ENCODE measurements at places on chromosomes 6 and 20.

DNA sequence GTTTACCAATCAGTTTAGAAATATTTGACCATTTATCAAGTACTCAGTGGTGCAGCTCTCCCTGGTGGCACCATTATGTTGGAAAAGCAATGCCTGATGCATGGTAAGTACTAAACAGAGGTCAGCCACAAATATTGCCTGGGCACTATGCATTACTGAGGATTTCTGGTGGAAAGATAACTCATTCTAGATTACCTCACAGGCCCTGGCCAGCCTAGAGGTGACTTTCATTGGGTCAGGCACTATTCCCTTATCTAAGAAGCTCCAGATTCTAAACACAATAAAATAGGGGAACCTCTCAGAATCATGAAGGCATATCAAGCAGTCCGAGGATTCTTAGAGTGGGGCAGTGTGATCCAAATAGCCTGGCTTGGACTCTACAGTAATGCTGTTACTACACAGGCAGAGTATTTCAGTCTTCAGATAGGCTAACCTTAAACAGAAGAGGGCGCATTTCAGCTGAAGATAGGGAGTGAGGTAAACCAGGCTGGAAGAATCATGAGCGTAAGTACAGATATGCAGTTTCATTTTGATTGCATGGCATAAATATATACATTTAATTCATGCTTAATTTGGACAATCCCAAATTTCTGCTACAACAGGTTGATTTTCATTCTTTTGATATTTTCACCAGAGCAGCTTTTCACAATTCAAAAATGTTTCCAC, 12.1 kb downstream of the LGSN start:
- DNase-seq = no peak

DNA sequence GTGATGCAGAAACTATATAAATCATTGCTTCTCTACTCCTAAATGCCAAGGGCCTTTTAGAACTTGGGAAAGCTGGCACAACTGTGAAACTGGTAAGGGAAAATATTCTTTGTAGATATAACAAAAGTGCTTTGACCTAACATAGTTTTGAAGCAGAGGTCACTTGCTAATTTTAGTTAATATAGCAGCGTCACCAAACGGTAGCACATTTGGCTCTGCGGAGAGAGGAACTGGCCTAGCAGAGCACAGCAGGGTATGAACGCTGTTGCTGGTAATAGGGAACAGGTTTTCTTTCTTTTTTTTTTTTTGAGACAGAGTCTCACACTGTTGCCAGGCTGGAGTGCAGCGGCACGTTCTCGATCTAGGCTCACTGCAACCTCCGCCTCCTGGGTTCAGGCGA, 67.4 kb downstream of the ECT2L start:
- DNase-seq = no peak

DNA sequence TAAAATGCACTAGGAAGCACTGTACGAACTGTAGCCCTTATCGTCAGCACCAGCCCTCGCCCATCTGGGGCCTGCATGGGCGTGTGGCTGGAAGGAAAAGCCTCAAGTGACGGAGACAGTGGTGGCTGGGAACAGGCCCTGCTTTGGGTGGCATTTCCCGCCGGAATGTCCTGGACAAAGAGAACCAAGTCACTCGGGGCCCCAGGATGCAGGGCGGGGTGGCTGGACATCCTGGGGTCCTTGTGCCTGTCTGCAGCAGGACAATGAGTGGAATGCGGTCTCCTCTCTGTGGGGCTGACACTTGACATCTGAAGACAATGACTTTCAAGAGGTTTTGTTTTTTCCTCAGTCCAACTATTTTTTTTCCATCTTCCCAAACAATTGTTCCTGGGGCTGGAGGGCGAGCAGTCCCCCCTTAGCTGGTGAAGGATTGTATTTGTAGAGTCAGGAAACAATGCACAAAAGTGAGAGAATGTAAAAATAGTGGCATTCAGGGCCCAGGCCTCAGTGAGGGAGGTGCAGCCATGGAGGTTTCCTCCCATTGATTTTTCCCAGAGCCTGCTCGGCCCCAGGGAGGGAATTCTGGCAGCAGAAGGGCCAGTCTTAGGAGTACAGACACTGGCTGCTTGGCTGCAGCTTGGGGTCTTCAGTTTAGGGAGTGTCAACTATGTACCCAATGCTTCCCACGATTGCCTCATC, 64.4 kb downstream of the PREX1 start:
- DNase-seq = no peak

DNA sequence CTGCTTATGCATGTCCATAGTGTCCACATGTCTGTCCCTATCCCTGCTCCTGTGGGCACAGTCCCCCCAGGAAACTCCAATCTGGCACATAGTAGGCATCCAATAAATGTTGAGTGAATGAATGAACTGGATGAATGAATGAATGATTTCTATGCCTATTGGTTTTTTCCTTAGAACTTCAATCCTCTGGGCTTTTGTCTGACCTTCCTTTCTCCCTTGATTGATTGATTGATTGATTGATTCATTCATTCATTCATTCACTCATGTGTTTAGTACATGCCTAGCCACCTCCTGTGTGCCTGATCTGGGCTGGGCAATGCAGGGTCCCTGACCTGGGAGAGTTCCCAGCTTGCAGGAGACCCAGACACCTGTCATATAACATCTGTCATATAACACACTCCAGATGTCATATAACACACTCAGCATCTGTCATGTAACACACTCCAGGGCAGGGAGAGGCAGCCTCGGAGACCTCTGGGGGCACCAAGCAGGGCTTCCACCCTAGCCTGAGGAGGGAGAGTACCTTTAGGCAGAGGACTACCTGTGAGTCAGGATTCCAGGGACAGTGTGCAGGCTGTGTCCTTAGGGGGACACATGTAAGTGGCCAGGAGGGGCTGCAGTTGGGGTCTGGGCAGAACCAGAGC, 17.9 kb downstream of the VSTM2L start:
- DNase-seq = no peak

- no peak for DNase-seq
These were observed 474.3 kb downstream of the RFPL4B start for GRCh38 chr6:112821476-112821875.

DNA sequence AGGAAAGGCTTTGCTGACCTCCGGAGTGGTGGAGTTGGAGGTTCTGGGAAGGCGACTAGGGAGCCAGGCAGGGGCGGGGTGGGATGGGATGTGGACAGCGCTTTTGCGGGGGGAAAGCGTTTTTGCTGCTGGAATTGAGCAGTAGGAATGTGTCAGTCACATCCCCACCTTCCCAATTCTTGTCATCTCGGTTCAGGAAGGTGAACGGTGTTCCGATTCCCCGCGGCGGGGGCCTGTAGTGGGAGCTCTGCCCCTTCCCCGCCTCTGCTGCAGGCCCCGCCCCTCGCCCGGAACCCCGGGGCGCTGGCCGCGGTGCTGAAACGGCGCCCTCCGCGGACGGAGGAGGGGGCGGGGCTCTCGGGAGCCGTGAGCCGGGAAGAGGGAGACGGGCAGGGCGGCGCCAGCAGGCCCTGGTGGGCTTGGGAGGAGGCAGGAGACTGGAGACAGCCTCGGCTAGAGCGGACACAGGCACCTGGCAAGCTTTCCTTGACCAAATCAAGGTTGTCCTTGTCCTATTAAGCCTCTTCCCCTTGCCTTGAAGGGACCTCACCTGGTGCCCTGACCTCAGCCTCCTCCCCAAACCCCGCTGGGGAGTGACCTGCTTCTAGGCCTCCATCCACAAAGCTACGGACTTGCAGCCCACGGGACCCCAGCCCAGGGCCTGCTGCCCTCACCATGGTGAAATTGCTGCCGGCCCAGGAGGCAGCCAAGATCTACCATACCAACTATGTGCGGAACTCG, at the start of gene LHFPL5:
LHFPL5 (plus strand) TSS at position 357 of the 741 bp plus-strand sequence; CDS start at position 676, 319 bp downstream.
- DNase-seq = peak; percentile 65

DNA sequence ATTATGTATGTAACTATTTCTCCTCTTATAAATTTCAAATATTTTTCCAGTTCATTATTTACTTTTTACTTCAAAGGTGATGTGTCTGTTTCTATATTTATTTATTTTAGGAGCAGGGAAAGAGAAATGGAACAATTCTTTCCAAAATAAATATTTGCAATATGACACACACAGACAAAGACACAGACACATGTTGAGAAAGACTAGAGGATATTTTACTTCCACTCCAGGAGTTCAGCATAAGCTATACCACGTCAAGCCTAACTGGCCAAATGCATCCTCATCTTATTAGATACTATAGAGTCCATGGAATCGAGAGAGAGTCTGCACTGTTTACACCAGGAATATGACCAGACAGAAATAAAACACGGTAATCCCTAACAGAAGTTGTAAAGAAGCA, 13.3 kb downstream of the RALGAPA2 start:
- no peak for DNase-seq

GRCh38 chr6:169046483-169047192, 207.0 kb downstream of the THBS2 start:
- no peak for DNase-seq

DNA sequence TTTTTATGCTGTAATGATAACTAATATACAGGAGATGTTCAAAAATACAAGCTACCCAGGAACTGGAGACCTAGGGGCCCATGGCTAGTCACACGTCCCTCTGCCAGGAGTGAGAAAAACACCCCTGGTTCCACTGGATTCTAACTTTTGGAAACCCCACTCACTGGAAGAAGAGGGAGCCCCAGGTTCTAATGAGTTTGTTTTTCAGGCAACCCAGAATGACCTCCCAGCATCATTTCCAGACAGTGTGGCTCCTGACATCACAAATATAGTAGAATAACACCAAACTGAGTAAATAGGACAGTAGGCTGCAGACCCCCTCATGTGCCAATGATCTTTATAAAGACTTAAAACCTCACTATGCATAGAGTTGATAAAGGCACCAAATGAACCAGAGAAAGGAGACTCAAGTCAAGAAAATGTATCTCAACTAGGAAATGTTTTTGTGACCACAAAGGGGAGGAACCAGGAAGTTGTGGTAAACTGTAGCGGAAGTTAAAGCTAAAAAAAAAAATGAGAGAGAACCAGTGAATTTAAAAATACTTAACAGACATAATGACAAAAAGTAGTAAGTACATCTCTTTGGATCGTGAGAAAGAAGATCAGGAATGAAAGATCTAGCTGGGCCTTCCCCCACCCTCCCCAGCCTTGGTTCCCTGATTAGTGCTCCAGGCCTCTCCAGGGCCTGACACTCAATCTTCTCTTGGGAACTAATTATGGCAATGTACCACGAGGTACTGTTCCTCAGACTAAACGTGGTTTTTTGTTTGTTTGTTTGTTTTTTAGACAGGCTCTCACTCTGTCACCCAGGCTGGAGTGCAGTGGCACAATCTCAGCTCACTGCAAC, 19.8 kb downstream of the HLA-E start:
- DNase-seq = no peak

GRCh38 chr6:22513667-22514066, 55.7 kb upstream of the HDGFL1 start:
- DNase-seq = peak; percentile 21

DNA sequence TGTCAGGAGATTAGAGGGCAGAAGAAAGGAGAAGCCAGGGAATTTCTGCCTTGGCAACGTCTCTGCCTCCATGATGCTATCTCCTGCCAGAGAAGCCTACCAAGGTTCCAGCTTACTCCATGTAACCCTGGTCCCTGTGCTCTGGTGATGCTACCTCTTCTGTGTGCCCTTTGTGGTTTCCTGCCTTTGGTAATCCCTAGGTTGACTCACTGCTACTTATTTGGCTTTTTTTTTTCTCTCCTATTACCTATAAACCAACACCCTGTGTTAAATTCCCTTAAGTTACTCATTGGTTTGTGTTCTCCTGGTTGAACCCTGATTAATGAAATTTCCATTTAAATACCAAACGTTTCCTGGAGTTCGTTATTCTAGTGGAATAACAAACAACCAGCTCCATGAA, 527.8 kb upstream of the FLRT3 start:
- DNase-seq = no peak

GRCh38 chr6:115071962-115072361, 729.1 kb upstream of the HS3ST5 start:
- no peak for DNase-seq

DNA sequence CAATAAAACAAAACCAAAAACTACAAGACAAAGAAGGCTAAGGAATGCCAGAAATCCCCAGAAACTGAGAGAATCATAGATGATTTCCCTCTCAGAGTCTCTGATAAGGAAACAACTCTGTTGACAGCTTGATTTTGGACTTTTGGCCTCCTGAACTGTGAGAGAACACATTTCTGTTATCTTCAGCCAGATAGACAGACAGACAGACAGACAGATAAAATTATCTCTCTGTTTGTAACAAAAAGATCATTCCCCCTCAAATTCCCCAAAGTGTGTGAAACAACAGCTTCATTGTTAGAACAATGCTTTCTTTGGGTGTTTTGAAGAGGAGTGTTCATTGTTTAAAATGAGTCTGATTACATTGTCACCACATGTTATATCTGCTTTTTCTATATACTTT, 148.2 kb downstream of the BCKDHB start:
- DNase-seq = no peak

DNA sequence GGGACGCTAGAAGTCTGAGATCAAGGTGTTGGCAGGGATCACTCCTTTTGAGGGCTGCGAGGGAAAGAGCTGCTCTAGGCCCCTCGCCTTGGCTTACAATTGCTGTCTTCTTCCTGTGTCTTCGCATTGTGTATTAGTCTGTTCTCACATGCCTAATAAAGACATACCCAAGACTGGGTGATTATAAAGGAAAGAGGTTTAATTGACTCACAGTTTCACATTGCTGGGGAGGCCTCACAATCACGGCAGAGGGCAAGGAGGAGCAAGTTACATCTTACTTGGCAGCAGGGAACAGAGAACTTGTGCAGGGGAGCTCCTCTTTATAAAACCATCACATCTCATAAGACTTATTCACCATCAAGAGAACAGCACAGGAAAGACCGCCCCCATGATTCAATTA, 102.5 kb upstream of the ASF1A start:
- DNase-seq = no peak

- DNase-seq = no peak
These were observed 33.3 kb upstream of the EZR start for GRCh38 chr6:158852312-158853071.

DNA sequence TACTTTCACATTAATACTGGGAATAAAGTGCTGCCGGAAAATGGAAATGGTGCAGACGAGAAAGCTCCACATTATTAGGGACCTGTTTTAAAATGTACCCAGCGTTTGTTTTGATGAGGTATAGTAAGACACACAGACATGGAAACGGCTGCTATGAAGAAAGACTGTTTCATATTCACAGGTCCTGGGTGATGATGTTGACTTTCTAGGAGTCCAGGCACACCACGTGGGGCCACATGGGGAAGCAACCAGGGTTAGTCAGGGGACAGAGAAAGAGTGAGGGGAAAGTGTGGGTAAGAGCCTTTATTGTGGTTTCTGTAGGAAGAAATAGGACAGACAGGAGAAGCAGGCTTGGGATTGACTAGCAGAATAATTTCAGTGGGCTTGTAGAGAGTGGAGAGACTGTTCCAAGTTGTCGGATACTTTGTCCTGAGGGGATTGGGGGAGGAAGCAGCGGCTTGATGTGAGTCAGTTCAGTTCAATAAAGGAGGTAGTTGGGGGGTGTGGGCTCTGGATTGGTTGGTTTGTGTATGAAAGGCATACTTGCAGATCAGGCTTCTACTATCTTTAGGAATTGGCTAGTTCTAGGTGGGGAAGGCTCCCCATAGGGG, 112.0 kb upstream of the MCHR2 start:
- no peak for DNase-seq

GRCh38 chr20:38165966-38166702, 1.1 kb upstream of the TGM2 start:
- DNase-seq = no peak

GRCh38 chr6:158552796-158553138, 7.1 kb upstream of the TMEM181 start:
- no peak for DNase-seq
